ENCODE measurements at places on chromosomes 16 and 17.

GRCh38 chr16:87350681-87351319, 32.8 kb downstream of the FBXO31 start:
- no peak for DNase-seq

- no peak for DNase-seq
Measured at GRCh38 chr17:68634345-68634876, 33.2 kb upstream of the FAM20A start.

GRCh38 chr17:39404542-39405378, 3.3 kb upstream of the FBXL20 start:
- DNase-seq = no peak

GRCh38 chr17:9219631-9220397, 198.5 kb downstream of the NTN1 start:
- no peak for DNase-seq

DNA sequence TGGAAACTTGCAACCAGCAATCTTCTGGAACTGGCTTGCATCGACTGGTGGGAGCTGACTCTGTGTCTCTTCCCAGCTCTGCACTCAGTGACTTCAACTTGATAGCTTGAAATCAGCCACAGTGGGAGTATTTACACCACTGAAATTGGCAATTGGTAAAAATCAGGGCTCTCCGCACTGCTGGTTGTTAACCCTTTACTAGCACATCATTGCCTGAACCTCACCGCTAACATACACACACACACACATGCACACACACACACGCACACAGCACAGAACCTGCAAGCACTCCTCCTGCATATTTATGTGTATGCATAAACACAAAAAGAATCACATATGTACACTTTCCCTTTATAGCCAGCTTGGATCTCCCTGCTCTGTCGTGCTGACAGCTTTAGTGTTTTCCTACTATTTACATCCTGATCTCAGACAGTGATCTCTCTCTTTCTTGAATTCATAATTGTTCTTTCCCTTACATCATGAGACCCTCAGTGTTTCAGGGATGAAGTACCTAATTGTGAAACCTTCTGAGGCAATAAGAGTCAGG, 7.9 kb upstream of the TMIGD1 start:
- DNase-seq = no peak

DNA sequence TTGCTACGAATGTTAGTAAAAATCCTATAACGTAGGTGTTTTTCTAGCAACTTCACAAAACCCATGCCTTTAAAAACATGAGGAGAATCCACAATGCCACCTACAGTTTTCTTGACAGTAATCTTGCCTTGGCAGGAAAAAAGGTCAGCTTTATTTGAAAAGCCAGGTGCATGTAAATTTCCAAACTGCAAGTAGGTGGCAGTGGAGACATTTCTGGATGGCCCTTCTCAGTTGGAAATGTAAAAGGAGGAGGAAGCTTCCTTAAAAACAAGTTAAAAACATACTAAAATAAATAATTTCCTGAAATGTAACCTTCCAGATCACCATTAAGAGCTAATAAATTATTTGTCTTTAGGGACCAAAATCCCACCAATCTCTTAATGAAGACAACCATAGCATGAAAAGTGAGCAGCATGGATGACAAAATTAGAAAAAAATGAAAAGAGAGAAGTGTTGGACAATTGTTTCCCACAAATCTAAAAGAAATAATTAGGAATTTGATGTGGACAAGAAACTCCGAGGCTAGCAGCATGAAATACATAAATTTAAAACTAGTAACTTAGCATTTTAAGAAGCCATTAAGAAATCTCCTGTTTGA, 152.2 kb downstream of the SNX11 start:
- DNase-seq = no peak

DNA sequence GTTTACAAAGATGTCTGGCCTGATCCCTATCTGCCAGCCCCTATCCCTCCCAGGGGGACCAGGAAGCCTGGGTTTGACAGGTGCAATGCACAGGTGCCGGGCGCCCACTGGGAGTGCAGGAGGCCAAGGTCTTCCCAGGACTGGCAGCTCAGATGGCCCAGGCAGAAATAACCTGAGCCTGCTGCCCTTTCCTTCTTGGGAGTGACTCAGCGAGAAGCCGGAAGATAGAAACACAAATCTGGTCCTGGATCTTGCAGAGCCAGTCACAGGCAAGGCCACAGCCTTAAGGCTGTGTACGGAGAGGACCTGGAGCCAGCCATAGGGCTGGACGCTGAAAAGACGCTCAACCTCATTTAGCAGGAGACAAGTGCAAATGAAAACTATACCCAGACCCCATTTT, 27.7 kb downstream of the GPR142 start:
- no peak for DNase-seq

DNA sequence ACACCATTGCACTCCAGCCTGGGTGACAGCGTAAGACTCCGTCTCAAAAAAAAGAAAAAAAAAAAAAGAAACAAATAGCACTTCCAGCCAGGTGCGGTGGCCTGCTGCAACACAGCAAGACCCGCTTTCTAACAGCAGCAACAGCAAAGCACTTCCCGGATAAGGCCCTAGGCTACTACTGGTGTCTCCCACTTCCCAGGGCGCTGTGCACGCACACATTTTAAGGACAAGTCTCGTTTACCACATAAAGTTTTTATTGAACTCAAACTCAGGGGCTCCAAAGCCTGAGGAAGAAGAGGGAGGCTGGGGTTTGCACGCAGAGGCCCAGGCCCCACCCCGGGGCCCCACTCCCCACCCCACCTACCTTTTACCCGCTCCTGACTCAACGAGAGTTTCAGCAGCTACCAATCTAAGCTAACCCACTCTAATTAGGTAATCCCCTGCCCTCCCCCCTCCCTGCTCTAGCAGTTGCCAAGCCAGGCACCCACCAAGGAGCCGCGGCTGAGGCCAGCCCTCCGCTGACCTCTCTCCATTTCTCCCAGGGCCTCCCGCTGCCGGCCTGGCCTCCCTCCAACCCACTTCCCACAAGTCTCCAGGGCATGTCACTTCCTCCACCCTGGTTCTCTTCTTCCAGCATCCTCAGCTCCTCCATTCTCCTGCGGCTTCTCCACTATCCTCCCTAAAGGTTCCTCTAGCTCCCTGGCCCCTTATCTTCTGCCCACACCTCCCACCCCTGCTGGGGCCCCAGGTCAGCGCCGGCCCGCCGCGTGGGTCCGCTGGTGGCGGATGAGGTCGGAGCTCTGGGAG, 2.4 kb downstream of the ZNF768 start:
- no peak for DNase-seq
